ENCODE measurements at places on chromosomes 7 and 10.

DNA sequence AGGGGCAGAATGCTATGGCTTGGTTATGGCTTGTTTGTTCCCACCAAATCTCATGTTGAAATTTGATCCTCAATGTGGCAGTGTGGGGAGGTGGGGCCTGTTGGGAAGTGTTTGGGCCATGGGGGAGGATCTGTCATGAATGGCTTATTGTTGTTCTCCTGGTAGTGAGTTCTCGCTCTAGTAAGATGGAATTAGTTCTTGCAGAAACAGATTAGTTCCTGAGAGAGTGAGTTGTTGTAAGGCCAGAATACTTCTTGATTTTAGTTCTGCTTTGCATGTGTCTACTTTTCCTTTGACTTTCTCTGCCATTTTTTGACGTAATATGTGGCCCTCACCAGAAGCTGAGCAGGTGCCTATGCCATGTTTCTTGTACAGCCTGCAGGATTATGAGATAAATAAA lies 188.2 kb downstream of the KIF20B start:
- DNase-seq: no peak

- no peak for DNase-seq
Measured at GRCh38 chr7:104843198-104843597, 170.8 kb upstream of the KMT2E start.

DNA sequence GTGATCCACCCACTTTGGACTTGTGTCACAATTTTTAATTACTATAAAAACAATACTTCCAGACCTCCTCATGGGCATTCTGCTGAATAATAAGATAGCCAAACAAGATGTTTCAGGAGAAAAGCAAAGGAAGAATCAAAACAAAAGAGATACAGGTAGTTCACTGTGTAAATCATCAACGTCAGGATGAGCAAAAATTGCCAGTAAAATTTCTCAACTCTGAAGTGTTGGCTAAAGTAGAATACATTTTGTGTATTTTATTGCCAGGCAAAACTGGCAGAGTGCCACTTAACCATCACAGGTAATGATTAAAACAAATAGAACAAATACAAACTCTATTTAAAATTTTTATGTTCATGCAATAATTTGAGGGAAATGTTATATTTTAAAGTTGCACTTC lies 24.8 kb downstream of the ABCB4 start:
- no peak for DNase-seq

- no peak for DNase-seq
Measured at GRCh38 chr10:11403116-11403515, 208.3 kb downstream of the USP6NL start.

- DNase-seq: no peak
Measured at GRCh38 chr10:26269754-26270153, 53.2 kb downstream of the GAD2 start.

- no peak for DNase-seq
Measured at GRCh38 chr10:102121739-102122372, 1.7 kb upstream of the LDB1 start.

DNA sequence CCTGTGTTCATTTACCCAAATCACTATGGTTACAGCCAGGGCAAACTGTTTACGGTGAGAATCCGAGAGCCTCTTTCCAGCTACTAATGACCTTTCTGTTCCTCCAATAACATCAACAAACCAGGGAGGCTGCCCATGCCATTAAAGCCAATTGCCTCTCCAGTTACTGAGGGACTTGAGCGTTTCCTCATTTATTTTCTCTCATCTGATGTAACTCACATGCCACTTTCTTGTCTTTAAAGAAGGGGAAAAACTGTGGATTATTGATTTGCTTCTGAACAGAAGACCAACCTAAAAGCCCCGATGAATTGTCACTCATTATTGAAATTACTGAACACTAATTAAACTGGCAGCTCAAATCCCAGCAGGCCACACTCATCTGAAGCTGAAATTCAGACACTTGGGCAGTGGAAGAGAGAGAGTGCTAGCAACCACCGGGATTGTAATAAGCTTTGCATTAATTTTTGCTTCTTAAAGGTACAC lies 595.8 kb upstream of the MKI67 start:
- no peak for DNase-seq

- DNase-seq: no peak
Measured at GRCh38 chr7:34011696-34012095, 106.4 kb downstream of the BMPER start.

DNA sequence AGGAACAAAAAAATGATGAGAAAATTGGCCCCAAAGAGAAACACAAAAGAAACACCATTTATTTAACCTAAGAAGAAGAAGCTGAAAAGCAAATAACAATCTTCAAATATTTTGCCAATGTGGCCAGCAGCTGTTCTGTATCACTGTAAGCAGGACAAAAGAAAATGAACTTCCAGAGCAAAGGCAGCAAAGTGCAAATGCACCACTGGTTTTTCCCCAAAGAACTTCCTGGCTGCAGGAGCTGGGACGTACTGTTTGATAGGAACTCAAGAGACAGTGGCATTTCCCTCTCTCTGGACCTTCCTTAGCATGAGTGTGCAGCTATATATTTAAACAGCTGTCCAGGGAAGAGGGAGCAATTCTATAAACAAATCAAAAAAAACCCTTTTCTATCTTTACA lies 60.4 kb downstream of the RNLS start:
- no peak for DNase-seq

DNA sequence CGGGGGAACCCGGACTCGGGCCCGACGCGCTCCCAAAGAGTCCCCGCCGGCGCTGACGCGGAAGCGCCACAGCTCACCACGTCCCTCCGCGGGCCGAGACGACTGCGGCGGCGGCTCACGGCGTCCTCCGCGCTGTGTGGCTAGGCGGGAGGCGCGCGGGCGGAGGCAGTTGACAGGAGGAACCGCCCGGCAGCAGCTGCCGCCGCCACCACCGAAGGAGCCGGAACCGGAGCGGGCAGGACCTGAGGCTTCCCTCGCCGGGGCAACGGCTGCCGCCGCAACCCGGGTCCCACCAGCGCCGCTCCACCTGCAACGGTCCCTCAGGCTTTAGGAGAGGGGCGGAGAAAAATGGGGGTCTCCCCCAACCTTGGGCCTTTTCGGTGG lies 334 bp downstream of the ZNF800 start:
- DNase-seq: peak; percentile 71

DNA sequence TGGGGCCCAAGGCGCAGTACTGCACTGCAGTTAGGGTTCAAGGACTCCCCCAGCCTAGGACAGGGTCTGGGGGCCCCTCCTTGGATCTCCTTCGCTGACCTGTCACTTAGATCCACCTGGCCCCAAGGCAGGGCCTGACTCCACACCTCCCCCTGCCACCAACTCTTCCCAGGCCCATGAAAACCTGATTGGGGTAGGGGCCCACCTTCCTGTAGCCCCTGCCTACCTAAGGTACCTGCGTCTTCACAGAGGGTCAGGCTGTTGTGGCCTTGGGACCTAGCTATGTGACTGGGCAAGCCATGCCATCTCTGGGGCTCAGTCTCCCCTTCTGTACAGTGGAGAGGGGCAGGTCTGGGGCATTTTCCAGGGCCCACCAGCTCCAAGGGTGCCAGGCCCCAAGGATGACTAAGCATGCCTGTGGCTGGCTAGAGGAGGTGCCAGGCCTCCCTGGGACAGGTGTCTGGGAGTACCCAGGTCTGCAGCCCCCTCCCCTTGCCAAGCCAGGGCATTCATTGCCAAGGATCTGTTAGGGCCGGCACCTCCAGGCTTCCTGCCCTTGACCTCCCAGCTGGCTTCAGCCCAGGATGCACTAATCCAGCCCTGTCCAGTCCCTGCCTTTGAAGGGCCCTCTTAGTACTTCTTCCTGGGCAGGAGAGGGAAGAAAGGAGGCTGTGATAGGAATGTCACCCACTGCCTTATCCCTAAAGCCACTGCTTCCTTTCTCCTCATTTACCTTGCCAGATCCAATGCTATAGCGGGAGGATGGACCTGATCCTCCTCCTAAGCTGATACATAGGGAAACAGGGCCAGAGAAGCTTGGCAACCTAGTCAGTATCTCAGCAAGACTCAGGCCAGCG lies 1.3 kb downstream of the LIMK1 start:
- no peak for DNase-seq

- no peak for DNase-seq
Measured at GRCh38 chr7:1537535-1538412, 7.3 kb downstream of the MAFK start.

GRCh38 chr7:157621131-157621681 lies 284.4 kb downstream of the DNAJB6 start:
- DNase-seq: no peak

DNA sequence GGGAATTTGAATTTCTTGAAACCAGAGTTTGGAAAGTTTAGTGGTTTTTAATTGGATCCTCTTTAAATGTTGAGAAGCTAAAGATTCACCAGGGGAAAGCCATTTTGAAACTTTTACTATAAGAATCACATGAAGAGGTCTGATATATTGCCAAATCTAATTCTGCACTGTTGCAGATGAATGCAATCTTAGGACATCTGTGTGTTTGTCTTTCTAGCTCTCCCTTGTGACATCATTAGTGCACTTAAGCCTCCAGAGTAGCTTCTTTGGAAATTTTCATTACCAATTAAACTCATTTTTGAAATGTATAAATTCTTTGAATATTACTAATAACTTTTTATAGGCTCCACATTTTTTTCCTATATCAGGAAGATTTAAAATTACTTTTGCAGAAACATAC lies 160.2 kb downstream of the BICC1 start:
- DNase-seq: no peak

- no peak for DNase-seq
Measured at GRCh38 chr10:86345859-86346798, 20.5 kb downstream of the GRID1 start.

GRCh38 chr10:44180321-44181168 lies 204.4 kb downstream of the CXCL12 start:
- no peak for DNase-seq

GRCh38 chr10:113329121-113329596 lies 223.7 kb upstream of the HABP2 start:
- no peak for DNase-seq

DNA sequence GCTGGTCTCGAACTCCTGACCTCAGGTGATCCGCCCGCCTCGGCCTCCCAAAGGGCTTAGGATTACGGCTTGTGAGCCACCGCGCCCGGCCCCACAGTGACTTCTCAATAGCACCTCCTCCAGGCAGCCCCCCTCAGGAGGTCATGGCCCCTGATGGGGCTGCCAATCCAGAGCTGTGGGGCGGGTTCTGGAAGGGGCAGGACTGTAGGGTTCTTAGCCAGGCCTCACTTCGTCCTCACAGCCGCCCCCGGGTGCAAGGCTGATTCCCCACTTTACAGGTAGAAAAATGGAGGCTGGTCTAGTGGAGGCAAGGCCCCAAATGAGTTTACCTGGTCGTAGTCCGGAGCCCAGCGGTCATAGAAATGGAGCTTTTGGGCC lies 638 bp downstream of the METTL27 start:
- no peak for DNase-seq

- no peak for DNase-seq
Measured at GRCh38 chr10:86347856-86348255, 18.7 kb downstream of the GRID1 start.

DNA sequence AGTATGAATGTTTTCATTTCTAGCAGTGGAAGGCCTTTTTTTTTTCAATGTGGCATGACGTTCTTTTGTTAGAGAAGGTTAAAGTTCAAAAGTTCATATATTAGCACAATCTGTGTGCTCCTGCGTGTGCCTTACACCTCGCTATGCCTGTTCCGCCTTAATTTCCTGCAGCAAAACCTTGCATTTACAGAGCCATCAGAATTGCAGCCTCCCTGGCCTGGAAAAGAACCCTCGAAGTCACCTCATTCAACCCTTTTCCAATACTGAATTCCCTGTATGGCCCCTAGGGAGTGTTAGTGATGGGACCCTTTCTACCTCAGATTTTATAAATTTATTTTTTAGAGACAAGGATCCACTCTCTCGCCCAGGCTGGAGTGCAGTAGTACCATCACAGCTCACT lies 103.5 kb upstream of the ZNF438 start:
- DNase-seq: no peak

GRCh38 chr7:45112648-45113047 lies 1.2 kb upstream of the TBRG4 start:
- DNase-seq: no peak

DNA sequence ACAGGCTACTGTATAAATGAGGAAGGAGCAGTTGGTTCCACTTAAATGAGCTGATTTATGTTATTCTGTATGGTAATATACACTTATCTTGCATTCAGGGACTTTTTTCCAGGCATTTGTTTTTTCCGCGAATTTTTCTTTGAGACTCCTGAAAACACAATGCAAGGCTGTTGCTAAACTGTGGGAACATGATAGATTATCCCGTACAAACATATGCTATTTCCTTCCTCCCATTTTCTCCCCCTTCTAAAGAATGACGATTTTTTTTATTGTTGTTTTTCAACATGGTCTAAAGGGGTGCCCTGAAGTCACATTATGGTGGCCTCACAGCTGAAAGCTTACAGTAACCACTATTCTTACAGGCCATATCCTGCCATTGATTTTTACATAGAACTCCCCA lies 523.9 kb upstream of the NRP1 start:
- no peak for DNase-seq

DNA sequence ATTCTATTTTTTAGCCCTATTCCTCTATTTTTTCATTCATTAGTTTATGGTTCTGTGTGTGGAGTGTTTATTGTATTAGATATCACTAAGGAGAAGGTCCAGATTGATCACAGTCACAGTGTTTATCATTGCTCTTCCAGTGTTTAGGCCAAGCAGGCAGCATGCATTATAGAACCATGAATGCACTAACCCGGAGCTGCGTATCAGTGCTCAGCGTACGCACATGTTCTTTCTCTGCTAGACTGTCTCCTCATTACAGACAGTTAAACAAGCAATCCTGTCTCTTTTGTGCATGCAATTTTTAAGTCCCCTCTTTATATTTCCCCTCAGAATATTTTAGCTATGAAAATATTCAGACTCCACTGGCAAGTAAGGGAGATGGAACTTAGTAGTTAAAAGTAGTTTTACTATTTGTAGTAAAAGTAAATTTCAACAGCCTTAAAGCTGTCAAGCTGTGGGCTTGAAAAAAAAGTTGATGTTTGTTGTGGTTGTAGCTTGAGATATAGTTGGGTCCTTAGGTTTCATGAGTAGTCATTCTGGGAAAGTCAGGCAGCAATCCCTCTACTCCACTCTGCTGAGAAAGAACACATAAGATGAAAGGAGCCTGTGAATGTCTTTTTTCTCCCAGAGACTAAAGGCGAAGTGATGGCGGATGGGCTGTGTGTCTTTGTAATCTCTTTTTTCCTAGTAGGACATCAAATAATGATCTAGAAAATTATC lies 260.4 kb downstream of the CDK14 start:
- DNase-seq: no peak

GRCh38 chr7:12322284-12322902 lies 81.3 kb downstream of the VWDE start:
- DNase-seq: no peak

DNA sequence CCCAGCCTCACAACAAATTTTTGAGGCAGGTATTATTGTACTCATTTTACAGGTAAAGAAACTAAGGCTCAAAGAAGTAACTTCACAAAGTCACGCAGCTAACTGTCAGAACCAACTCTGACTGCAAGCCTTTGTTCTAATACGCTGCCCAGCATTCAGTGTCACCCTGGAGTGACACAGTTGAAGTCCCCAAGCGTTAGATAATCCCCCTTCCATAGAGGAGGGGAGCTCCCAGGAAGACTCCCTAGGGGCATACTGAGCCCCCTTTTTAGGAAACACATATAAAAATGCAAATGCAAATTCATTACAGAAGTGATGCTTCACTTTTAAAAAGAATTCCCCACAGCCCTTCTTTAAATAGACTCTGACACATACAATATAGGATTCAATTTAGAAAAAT lies 101.0 kb upstream of the MACROH2A2 start:
- DNase-seq: no peak

- no peak for DNase-seq
Measured at GRCh38 chr10:102601639-102602038, 42.6 kb upstream of the TRIM8 start.

GRCh38 chr10:89159761-89160160 lies 47.4 kb downstream of the CH25H start:
- DNase-seq: no peak
